Gastroesophageal sphincter (tissue), 4 donors: ENCODE measurements at places on chromosomes 11 and 22. TPM values are rescaled to one million over a fixed set of nuclear protein-coding genes. Genes with fewer than 3 reads are reported as not detected.

Gene ARFIP2
- 52.1 TPM for total RNA-seq

Gene EHBP1L1
- 203 TPM for total RNA-seq

Gene FAT3
- 14.8 TPM for total RNA-seq

GRCh38 chr22:33088418-33088817 is 30.2 kb upstream of the SYN3 start:
- ATAC-seq, result no peak

DNA sequence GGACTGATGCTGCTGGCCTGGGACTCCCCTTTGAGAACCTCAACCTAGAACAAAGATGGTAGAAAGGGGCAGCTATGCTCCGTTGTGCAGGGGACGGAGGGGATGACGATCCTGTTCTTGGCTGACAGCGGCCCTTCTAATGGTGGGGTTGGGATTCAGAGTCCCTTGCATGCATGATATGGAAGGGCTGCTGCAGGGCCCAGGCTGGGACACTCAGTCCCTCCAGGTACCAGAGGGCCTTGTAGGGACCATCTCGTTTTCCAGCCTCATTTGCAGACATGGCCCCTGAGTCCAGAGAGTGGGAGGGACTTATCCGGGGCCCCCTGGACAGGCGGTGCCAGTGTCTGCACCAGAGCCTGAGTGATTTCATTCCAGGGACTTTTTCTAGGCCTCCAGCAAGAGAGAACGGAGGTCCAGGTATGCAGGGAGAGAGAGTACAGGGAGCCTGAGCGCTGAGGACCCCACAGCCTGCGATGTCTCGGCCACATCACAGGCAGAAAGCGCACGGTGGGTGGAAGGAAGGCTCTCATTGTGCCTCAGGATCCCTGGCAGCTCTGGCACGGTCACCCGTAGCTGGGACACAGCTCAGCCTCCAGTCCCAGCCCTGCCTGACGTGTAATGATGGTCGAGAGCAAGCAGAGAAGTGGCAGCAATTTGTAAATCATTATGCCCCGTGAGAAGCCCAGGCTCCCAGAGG is 860.8 kb downstream of the TBC1D22A start:
- no peak for ATAC-seq

DNA sequence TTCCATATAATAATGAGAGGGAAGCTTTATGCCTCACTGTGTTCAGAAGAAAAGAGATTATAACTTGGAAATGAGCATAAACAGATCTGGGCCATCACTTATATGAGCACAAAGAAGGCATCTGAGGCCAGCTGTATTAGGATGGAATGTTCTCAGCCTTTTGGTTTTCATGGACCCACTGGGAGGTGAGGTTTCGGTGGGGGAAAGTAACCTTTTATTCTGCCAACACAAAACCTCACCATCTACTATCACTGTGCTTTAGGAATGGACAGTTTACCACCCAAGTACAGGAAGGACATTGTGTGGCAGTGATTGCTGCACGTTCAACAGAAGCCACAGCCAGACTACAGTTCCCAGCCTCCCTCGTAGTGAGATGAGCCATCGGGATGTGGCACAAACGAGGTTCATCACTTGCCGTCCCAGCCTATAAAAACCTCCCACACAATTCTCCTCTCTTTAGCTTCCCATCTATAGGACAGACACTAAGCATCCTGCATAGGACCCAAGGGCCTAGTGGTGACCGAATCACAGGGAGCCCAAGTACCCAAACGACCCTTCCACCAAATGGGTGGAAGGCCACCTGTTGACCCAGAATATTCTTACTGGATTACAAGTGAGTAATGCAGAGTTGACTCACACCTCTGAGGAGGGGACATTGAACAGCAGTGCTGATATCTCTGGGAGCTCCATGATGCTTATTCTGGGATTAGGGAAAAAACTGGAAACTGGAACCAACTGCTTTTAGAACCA is 121.5 kb upstream of the RAG2 start:
- no peak for ATAC-seq

Gene TPBGL
- total RNA-seq, result 0.13 TPM

GRCh38 chr11:10401696-10402392 is 53.2 kb upstream of the AMPD3 start:
- no peak for ATAC-seq

GRCh38 chr11:99422581-99423427 is 402.1 kb downstream of the CNTN5 start:
- no peak for ATAC-seq

DNA sequence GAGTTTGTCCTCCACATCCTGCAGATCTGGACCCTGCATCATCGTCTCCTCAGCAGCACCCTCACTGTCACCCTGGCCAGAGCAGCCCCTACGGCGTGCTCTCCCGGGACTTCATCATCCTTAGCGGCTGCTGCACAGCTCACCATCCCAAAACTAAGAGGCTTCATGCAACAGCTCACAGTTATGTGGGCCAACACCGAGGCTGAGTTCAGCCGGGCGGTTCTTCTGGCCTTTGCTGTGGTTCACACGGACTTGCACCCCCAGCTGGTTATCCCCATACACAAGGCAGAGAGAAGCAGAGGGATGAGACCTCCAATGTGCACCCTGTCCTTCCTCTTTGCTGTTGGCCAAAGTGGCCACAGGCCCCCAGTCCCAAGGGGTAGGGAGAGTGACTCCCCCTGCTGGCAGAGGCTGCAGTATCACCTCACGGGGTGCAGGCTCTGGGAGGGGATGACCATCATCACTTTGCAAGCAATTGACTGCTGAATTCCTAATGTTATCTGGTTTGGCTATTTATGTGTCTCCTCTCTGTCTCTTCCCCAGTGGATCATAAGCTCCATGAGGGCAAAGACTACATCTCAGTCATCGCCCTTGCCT is 276.8 kb downstream of the BRD1 start:
- ATAC-seq, result no peak

DNA sequence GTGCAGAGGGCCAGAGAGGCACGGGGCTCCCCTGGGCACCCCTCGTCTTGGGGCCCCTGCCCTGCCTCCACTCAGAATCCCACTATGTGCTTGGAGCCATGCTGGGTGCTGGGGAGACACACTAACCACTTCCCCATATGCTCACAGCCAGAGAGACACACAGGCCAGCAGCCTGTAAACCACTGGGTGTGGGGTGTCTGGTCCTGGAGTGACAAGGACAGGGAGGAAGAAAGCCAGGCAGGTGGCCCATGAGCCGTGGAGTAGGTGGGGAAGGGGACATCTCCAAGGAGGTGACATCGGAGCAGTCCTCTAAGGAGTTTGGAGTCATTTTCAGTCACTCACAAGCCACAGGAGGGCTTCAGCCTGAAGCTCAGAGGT is 58.9 kb downstream of the CDKN1C start:
- no peak for ATAC-seq

Gene ANO9
- total RNA-seq, result 0.22 TPM
